ENCODE measurements at places on chromosomes 4 and X. TPM values are rescaled to one million over a fixed set of nuclear protein-coding genes. Genes with fewer than 3 reads are reported as not detected.
A peak's percentile ranks its signal among the peaks of the same experiment; 100 is the strongest.

GPC4 gene
- total RNA-seq, result 1.9 TPM

GPRASP3 gene
- 0.89 TPM for total RNA-seq

MAGEC1 gene
- not detected for total RNA-seq

HDX gene
- 2.3 TPM for total RNA-seq

AASDH gene
- total RNA-seq, result 8.6 TPM

MID1 gene
- total RNA-seq, result 5.6 TPM

GAGE12E gene
- not detected for total RNA-seq

UGT2B10 gene
- total RNA-seq, result not detected

PCSK1N gene
- total RNA-seq, result 3.1 TPM

ARMCX1 gene
- total RNA-seq, result 29.0 TPM

TECRL gene
- not detected for total RNA-seq

DNA sequence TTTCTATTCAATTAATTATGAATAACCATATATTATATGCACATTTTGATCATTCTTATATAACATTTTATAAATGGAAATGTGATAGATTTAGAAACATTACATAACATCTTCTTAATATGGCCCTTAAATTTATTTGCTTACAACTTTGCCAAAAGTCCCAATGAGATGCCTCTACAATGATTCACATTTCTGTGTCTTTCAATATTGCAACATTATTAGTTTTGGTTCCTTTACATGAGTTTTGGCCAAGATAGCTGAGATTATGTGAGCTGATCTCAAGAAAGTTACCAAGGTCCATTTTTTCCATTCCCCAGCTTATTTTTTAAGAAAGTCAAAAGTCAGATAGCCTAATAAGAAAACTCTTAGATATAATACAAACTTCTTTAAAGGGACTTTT is 361.2 kb downstream of the PCDH7 start:
- DNase-seq, result peak; percentile 23

GRCh38 chrX:10121787-10122186 is 35.0 kb upstream of the CLCN4 start:
- DNase-seq, result no peak

GRCh38 chr4:138902705-138903104 is 112.9 kb upstream of the NOCT start:
- DNase-seq, result no peak

GRCh38 chr4:14193601-14194000 is 566.1 kb upstream of the BOD1L1 start:
- peak; percentile 5 for DNase-seq

DNA sequence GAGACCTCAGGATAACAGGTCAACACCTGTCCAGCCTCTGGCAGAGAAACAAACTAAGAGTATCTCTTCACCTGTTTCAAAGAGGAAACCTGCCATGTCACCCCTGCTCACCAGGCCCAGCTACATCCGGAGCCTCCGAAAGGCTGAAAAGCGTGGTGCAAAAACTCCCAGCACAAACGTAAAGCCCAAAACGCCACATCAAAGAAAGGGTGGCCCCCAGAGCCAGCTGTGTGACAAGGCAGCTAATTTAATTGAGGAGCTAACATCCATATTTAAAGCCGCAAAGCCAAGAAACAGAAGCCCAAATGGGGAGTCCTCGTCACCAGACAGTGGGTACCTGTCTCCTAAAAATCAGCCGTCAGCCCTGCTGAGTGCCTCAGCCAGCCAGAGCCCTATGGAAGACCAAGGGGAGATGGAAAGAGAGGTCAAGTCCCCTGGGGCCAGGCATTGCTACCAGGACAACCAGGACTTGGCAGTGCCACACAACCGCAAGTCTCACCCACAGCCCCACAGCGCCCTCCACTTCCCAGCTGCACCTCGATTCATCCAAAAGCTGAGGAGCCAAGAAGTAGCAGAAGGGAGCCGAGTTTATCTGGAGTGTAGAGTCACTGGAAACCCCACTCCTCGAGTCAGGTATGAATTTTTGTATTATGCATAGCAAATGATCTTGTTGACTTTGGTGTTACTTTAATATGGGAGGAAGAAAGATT is 15.1 kb downstream of the PALLD start:
- no peak for DNase-seq

DNA sequence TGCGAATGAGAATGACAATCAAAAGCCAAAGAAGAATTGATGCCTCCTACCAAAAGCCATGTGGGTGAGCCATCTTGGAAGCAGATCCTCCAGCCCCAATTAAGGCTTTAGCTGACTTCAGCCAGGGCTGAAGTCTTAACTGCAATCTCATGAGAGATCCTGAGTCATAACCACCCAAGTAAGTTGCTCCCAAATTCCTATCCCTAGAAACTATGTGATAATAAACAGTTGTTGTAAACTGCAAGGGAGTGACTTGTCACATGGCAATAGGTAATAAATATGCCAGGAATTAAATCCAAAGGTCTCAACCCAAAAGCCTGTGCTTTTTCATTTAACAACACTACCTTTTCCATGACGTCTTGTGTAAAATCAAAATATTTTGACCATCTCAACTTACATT is 154.2 kb upstream of the TBL1X start:
- DNase-seq, result peak; percentile 67

GRCh38 chrX:41542536-41542935 is 95.4 kb downstream of the NYX start:
- DNase-seq, result no peak

DNA sequence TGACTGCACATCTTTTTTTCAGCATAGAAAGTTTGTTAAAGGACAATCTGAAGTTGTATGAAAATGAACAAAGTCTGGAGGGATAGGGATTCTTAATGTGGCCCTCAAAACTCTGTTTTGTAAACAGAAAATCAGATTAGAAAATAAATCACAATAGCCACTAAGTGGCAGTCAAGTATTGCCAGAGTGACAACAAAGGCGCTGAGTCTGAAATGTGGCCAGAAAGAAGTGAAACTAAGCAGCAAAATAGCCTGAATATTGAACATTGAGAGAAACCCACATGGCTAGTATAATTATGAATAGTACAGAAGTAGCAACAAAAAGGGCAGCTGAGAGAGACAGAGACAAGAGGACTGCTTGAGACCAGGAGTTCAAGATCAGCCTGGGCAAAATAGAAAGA is 81.1 kb upstream of the CT45A1 start:
- DNase-seq, result no peak

- peak; percentile 63 for DNase-seq
These were observed 62.2 kb upstream of the PRPS1 start for GRCh38 chrX:107565931-107566603.

- DNase-seq, result no peak
These were observed 170.3 kb upstream of the IGFBP7 start for GRCh38 chr4:57280481-57280880.

DNA sequence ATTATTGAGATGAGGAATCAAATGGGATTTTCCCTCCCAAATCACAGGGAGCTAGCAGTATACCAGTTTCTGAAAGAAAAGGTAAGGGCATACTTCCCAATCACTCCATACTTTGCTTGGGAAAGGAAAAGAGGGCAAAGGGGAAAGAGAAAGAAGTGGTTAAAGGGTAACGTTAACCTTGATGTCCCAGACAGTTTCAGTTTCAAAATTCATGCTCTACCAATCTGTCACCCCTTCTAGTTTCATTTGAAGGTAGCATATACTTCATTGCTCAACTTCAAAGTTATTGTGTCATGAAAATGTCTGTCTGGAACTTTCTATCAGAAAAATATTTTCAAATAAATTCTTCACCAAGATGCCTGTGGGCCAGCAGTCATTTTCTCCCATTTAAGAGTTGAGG is 16.0 kb downstream of the TNMD start:
- DNase-seq, result no peak

- DNase-seq, result no peak
These were observed 55.8 kb upstream of the GIMD1 start for GRCh38 chr4:106424426-106424825.

DNA sequence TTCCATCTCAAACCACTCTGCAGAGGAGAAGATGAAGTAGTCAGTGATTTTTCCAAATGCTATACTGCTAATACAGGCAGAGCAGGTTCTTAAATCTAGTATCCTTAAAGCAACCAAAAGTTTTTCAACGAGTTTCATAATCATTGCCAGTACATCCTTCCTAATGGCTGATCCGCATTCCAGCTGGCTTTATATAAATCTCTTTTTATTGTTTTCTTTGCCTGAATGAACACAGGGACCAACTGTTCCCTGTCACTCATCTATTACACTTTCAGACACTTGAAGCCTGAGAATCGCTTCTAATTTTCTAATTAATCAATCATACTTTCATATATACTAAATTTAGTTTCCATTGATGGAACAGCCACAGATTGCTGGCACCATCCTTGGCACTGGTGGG is 508.6 kb downstream of the RAB28 start:
- no peak for DNase-seq

DNA sequence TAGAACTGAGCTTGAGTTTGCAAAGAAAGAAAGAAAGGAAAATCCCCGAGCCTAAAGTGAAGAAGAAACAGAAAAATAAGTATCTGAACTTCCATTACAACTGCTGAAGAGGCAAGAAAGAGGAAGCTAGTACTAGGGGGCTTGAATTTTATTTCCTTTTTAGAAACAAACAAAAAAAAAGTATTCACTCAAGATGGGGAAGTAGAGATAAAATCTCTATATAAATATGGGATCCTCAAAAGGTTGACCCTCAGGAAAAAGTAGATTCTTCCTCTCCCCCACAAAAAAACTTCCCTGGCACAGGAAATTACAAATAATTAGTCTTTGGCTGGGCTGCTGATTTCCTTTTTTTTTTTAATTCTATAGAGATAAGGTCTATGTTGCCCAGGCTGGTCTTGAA is 16.0 kb downstream of the LRBA start:
- no peak for DNase-seq

- peak; percentile 20 for DNase-seq
These were observed 2.4 kb downstream of the CORIN start for GRCh38 chr4:47835494-47835893.

DNA sequence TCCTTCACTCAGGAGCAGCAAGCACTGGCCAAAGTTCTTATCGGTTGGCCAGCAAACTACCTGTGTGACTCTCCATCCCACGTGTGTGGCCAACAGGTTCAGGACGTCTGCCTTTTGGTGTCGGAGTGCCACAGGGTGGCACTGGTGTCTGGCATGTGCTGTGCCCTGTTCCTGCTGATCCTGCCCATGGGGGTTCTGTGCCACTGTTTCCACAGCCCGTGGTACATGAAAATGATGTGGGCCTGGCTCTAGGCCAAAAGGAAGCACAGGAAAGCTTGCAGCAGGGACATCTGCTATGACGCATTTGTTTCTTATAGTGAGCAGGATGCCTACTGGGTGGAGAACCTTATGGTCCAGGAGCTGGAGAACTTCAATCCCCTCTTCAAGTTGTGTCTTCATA is 4.6 kb upstream of the TLR2 start:
- DNase-seq, result no peak
